Upper lobe of left lung (tissue), 6 donors: ENCODE measurements at places on chromosomes 3 and 15.

- peaks cover 10% of the 10 kb centered on the region for H3K27me3 ChIP-seq
- H3K4me1 ChIP-seq = peaks cover 24% of the 10 kb centered on the region
- H3K36me3 ChIP-seq = no peaks in the 10 kb centered on the region
- DNase-seq = no peak
- H3K27ac ChIP-seq = peak overlapping the region; percentile 86
Observed at GRCh38 chr15:96352604-96353405, 22.3 kb downstream of the NR2F2 start.

GRCh38 chr3:3145831-3146230 lies 19.1 kb downstream of the TRNT1 start:
- no peaks in the 10 kb centered on the region for H3K4me1 ChIP-seq
- no peak for DNase-seq
- peaks cover 42% of the 10 kb centered on the region for H3K36me3 ChIP-seq
- no peak overlapping the region for H3K4me3 ChIP-seq
- H3K27ac ChIP-seq = no peak overlapping the region
- no peaks in the 10 kb centered on the region for H3K27me3 ChIP-seq

DNA sequence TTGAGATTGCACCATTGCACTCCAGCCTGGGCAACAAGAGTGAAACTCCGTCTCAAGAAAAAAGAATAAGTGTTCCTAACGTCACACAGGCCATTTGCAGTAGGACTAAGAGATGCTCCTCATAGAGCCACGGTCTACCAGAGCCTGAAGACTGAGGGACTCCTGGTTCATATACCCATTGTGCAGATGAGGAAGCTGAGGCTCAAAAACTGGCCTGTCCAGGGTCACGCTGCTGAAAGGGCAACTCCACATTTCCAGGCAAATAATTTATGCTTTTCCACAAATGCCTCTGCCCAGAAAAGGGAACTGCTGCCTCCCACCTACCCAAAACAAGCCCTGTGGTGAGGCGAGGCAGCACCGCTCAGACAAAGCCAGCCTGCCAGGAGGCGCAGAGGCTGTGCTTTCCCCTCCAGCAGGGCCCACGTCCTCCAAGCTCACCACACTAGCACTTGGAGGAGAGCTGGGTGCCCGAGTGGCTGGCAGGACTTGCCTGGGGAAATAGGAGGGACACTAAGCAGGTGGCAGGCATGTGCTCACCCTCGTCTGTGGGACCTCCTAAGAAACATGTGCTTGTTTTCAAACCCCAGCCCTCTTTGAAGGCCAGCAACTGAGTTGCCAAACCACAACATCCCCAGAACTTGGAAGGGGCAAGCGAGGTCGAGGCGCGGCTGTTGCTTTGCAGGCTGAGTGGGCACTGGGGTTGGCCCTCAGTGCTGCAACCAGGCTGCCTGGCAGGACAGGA lies 195.6 kb downstream of the XXYLT1 start:
- no peaks in the 10 kb centered on the region for H3K36me3 ChIP-seq
- no peak overlapping the region for H3K4me3 ChIP-seq
- peaks cover 8% of the 10 kb centered on the region for H3K4me1 ChIP-seq
- no peaks in the 10 kb centered on the region for H3K27me3 ChIP-seq

GRCh38 chr3:140573011-140573410 lies 104.9 kb upstream of the TRIM42 start:
- H3K27me3 ChIP-seq = no peaks in the 10 kb centered on the region
- no peak overlapping the region for H3K27ac ChIP-seq
- no peaks in the 10 kb centered on the region for H3K4me1 ChIP-seq
- H3K4me3 ChIP-seq = no peak overlapping the region
- no peaks in the 10 kb centered on the region for H3K36me3 ChIP-seq

DNA sequence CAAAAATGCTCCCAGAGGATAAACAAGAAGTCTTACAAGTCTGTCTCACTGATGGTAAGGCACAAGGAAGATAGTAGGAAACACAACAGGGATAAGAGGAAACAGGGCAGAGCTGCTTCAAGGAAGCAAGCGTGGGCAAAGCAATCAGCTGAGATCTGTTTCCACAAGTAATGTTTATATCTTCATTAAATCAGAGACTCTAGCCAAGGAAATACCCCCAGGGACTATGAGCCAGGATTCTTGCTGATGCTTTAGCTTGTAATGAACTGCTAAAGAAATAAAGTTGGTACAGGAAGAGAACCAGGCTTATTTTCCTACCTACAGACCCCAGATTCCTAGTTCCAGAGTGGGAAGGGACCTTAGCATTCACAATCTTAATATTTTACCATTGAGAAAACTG lies 112.7 kb upstream of the C3orf80 start:
- no peaks in the 10 kb centered on the region for H3K27me3 ChIP-seq
- no peak overlapping the region for H3K4me3 ChIP-seq
- no peak for DNase-seq

DNA sequence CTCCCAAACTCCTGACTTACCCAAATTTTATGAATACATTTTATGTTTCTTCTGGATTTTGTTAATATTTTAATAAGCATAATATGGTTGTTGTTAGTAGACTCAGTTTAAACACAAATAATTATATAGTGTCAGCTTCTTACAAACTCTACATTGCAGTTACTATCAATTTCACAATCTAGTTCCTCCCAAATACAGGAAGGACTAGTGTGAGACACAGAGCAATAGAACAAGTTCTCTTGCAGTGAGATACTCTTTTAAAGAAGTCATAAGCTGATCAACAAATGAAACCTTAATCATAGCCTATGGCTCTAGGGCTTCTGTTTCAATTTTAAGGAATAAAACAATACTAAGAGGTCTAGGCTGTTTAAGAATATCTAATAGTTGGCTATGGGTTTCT lies 86.1 kb downstream of the SAMMSON start:
- H3K27ac ChIP-seq = no peak overlapping the region
- H3K36me3 ChIP-seq = no peaks in the 10 kb centered on the region
- no peak overlapping the region for H3K4me3 ChIP-seq
- H3K27me3 ChIP-seq = no peaks in the 10 kb centered on the region
- no peaks in the 10 kb centered on the region for H3K4me1 ChIP-seq

GRCh38 chr15:65660927-65661326 lies 39.2 kb downstream of the SLC24A1 start:
- H3K27ac ChIP-seq = no peak overlapping the region
- no peak for DNase-seq
- no peaks in the 10 kb centered on the region for H3K4me1 ChIP-seq
- no peak overlapping the region for H3K4me3 ChIP-seq

DNA sequence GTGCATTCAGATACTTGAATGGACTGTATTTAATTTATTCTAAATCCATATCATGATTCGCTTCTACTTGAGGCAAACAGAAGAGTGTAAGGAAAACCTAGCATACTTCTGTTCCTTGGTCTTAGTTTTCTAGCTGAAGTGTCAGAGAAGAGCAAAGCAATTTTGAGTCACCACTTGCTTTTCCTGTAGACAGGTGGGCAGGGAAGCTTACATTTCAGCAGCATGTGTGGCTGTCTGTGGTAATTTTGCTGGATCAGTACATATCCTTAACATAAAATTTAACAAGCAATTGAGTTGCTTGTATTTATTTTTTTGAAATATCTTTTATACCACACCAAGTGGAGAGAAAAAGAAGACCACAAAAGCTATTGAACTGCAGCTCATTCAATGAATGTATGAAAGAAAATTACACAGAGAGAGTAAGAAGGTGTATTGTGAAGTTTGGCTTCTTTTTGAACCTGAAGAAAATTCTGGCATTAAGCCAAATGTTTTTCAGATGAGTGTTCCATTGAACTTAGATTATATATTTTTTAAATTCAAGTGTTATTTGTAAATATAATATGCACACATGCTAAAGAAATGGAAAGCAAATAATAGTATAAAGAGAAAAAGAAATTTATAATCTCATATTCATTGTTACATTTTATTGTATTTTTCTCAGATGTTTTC lies 747.6 kb downstream of the NAALADL2 start:
- no peaks in the 10 kb centered on the region for H3K4me1 ChIP-seq
- H3K36me3 ChIP-seq = no peaks in the 10 kb centered on the region
- H3K27me3 ChIP-seq = no peaks in the 10 kb centered on the region
- no peak for DNase-seq
- H3K4me3 ChIP-seq = no peak overlapping the region
- no peak overlapping the region for H3K27ac ChIP-seq

DNA sequence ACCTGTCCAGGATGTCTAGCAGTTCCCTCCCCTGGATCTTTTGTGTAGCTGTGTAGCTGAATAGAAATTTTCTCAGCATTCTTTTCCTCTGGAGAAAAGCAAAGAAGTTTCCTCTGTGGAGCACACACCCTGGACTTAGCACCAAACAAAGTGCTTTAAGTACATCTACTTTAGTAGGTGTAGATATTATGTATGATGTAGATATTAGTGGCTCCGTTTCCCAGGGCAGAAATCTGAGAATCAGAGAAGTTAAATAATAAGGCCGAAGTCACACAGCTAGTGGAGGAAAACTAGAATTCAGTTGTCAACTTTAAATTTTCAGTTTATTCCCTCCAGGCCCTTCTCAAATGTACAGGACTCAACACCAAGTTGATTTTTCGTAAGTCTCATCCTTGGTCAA lies 401.7 kb upstream of the NR2F2 start:
- H3K4me1 ChIP-seq = no peaks in the 10 kb centered on the region
- no peaks in the 10 kb centered on the region for H3K27me3 ChIP-seq
- no peaks in the 10 kb centered on the region for H3K36me3 ChIP-seq
- H3K27ac ChIP-seq = no peak overlapping the region
- no peak overlapping the region for H3K4me3 ChIP-seq
- no peak for DNase-seq

- DNase-seq = no peak
- H3K27me3 ChIP-seq = no peaks in the 10 kb centered on the region
- H3K4me1 ChIP-seq = no peaks in the 10 kb centered on the region
- H3K36me3 ChIP-seq = no peaks in the 10 kb centered on the region
- no peak overlapping the region for H3K27ac ChIP-seq
Observed at GRCh38 chr15:67680641-67681040, 138.1 kb downstream of the MAP2K5 start.

- H3K4me3 ChIP-seq = no peak overlapping the region
- no peaks in the 10 kb centered on the region for H3K27me3 ChIP-seq
- DNase-seq = no peak
- no peaks in the 10 kb centered on the region for H3K36me3 ChIP-seq
- H3K4me1 ChIP-seq = peaks cover 7% of the 10 kb centered on the region
Observed at GRCh38 chr3:12751571-12751970, 7.5 kb downstream of the TMEM40 start.
